Brain (organoid and tissue), 16 donors: ENCODE measurements at places on chromosomes 11 and 22.

DNA sequence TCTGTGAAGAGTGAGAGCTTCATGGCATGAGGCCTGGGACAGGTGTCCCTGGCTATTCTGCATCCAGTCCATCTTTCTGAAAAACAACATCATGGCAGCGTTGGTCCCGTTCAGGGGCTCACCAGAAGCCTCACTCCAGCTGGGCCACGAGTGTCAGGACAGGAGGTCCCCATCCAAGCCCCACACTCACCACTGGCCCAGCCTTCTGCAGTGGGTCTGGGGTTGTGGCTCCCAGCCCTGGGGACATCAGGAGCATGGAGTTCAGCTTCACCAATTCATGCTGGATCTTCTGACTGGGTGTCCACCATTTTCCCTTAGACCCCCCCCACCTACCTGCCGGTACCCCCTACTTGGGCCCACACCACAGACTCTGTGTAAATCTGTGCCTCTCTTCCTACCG lies 400.3 kb downstream of the BRD1 start:
- DNase-seq: no peak

DNA sequence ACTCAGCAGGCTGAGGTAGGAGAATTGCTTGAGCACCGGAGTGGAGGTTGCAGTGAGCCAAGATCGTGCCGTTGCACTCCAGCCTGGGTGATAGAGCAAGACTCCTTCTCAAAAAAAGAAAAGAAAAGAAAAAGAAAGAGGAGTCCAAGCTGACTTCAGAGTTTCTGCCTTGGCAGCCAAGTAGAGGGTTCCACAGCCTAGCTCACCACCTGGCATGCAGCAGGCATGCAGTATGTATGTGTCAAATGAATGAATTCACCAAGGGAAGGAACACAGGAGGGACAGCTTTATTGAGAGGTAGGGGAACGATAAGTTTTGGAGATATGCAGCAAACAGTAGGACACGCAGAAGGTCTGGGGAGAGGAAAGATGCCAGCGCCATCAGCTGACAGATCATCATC lies 230.4 kb downstream of the BUD13 start:
- DNase-seq: peak; percentile 78

DNA sequence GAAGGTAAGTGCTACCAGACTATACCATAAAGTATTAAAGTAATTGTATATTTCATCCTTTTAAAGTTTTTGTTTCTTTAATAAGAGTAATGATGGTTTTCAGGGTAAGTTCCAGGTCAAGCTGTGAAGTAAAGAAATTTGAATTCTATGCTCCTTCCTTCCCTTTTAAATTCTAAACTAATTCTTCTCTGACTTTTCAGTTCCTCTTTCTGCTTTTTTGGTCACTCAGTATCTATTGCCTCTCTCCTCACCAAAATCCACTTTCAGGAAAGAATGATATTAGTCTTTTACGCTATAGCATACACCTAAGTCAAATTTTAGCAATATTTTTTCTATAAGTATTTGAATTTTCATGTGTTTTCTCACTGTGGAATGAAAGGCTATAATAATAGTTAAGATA lies 8.2 kb downstream of the MMP8 start:
- DNase-seq: no peak

DNA sequence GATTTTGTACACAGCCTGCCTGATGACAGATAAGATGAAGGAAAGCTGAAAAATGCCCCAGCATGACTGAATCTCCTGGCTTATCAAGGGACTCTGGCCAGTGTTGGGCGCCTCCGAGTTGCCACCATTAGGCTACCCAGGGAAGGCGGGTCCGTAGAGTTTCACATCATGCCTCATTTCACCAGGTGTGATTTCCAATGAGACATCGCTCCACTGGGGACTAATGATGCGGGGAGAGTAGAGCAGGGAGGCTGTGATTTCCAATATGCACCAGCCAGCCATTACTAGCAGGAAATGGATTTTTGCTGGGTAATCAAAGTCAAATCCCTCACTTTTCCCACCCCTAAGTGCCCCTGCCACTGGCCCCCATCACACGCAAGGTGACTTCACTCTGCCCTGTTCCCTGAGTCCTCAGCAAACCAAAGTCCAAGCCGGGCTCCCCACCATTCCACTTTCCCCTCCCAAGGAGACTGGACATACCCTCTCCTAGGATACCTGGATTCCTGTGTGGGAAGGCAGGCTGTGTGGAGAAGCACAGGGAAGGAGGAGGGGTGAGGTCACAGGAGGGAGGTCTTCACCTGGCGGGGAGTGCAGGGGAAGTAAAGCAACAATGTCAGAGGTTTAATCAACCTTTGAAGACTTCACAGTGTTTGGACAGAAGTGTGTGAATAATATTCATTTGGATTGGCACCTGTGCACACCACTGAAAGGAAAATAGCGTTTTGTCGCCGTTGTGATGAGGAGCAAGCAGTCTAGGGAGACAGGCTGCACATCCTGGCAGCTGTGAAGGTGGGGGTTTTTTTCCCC lies 613.3 kb upstream of the CADM1 start:
- DNase-seq: no peak

DNA sequence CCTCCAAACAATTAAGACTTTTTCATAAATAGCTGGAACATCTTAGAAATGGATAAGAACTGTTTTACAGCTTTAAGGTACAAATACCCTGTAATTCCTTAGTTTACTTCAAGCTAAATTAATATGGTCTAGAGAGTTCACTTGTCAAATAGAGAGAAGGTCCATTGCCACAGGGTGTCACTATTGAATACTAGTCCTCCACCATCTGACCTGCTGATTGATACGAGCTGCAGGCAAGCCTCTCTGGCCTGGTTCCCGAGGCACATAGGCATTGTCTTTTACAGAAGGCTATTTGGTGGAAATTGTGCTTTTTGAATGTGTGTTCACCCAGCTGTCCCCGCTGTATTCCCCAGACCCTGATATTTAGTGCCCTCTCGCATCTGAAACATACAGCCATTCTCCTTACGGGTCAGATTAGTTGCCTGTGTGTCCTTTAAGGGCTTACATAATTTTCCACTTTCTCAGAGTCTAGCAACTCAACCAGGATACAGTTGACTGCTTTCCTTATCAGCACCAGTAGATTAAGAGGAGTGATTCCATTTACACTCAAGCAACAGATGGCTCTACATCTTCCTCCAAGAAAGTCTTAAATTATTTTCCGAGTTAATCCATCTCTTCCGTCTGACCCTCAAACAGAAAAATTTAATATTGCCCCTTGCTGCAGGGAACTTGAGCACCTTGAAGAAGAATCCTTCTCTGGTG lies 788.8 kb upstream of the FAT3 start:
- peak; percentile 9 for DNase-seq

DNA sequence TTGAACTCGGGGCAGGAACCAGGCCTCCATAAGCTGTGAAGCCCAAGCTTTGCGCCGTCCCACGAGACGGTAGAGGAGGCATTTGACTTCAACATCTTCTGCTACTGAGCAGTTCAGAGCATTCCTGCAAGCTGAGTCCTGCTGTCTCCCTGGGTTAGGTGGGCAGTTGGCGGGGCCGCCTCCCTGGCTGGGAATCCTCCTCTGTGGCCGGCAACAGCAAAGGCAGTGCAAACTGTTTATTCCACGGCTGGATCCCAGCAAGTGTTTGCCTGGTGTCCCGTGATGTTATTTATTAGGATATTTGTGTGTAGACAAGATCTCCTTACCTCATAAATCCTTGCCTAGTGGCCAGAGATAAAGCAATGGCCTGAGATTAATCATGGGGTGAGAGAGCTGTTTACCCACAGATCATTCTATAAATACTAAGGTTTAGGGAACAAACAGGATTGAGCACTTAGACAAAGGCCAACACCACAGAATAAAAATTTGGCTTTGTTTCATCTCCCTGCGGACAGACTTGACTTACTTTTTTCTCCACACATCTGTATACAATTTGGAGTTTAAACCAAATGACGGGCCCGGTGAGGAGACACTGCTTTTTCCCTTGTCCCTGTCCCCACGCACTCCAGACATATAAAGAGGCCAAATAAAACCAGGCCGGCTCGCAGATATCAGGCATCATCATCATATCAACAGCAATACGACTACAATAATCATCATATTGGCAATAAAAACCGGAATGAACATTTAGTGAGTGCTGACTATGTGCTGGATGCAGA lies 63.4 kb downstream of the NAT10 start:
- DNase-seq: no peak

DNA sequence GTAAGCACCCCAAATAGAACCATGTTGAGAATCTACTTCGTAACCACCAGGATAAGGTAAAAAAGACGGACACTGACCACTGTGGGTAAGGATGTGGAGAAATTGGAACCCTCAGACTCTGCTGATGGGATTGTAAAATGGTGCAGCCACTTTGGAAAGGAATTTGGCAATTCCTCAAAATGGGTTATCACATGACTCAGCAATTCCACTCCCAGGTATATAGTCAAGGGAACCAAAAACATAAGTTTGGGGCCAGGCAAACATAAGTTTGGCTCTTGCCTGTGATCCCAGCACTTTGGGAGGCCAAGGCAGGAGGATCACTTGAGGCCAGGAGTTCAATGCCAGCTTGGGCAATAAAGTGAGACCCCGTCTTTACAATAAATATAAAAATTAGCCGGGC lies 5.1 kb upstream of the CABP2 start:
- DNase-seq: no peak

GRCh38 chr11:15873501-15873900 lies 482.8 kb downstream of the SOX6 start:
- no peak for DNase-seq

GRCh38 chr11:108788565-108789199 lies 123.8 kb downstream of the DDX10 start:
- DNase-seq: no peak

- no peak for DNase-seq
Observed at GRCh38 chr11:79325851-79326250, 115.0 kb downstream of the TENM4 start.

- no peak for DNase-seq
Observed at GRCh38 chr22:24460418-24461089, 33.2 kb downstream of the ADORA2A start.

GRCh38 chr11:29782447-29782846 lies 234.4 kb downstream of the KCNA4 start:
- no peak for DNase-seq

DNA sequence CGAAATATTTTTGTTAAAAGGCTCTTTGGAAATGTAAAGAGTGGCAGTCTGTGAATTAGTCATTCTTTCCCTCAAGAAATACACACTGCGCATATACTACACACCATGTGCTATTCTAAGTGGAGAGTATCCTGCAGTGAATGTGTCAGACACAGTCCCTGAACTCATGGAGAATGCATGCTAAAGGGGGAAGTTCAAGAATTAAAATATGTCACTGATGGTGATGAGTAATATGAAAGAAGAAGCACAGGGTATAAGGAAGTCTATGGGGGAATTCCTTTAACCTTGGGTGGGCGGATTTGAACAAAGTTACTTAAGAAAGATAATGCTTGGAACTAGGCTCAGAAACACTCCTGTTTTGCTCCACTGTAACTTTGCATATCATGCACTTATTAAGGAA lies 153.0 kb downstream of the LRRC4C start:
- DNase-seq: no peak

DNA sequence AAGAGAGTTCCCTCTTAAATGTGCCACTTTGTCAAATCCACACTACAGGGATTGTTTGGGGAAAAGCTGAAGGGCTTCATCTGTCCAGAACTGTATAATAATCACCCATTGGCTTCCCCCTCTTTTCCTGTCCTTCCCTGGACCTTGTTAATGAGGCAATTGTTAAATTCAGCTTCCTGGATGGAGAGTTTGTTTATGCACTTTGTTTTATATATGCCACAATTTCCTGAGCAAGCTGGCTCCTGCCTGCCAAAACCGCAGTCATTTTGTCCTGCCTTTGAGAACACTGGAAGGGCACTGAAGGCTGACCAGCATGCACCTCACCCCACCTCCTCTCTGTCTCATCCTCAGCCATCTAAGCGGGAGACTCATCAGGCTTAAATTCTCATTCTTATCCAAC lies 86.2 kb downstream of the MSANTD4 start:
- DNase-seq: no peak

DNA sequence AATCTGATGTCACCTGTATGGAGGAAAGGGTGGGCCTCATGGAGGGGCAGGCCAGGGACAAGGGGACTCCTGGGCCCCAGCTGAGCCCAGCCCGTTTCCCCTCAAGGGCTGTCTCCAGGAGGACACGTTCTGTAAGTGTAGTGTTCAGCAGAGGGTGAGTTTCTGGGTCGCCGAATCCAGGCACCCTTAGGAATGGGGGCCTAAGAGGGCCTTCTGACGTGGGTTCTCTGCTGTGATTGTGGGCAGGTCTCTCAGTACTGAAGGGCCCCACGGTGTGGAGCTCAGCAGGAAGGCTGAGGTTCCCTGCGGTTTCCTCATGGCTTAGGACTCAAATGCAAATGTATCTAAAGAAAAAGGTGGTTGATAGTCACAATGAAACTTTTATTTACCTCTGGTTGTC lies 6.5 kb downstream of the PTDSS2 start:
- DNase-seq: no peak

- DNase-seq: no peak
Observed at GRCh38 chr11:17019232-17019631, 5.0 kb upstream of the PLEKHA7 start.

- DNase-seq: no peak
Observed at GRCh38 chr11:2794046-2794967, 91.3 kb downstream of the CDKN1C start.

GRCh38 chr11:78313898-78314297 lies 103.7 kb downstream of the GAB2 start:
- no peak for DNase-seq

- DNase-seq: no peak
Observed at GRCh38 chr11:6941970-6942369, 15.7 kb downstream of the ZNF215 start.

DNA sequence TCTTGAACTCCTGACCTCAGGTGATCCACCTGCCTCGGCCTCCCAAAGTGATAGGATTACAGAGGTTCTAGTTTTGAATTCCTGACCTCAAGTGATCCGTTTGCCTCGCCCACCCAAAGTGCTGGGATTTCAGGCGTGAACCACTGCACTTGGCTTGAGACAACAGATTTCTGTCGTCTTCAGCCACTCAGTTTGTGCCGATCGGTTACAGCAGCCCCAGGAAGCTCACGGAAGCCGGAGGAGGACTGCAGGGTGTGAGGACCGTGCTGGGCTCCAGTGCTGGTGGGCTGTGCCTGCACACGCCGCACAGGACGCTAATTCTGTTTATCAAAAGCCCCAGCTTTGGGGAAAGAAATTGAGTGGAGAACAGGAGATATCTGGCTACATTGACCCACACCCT lies 82.0 kb downstream of the CELSR1 start:
- no peak for DNase-seq

DNA sequence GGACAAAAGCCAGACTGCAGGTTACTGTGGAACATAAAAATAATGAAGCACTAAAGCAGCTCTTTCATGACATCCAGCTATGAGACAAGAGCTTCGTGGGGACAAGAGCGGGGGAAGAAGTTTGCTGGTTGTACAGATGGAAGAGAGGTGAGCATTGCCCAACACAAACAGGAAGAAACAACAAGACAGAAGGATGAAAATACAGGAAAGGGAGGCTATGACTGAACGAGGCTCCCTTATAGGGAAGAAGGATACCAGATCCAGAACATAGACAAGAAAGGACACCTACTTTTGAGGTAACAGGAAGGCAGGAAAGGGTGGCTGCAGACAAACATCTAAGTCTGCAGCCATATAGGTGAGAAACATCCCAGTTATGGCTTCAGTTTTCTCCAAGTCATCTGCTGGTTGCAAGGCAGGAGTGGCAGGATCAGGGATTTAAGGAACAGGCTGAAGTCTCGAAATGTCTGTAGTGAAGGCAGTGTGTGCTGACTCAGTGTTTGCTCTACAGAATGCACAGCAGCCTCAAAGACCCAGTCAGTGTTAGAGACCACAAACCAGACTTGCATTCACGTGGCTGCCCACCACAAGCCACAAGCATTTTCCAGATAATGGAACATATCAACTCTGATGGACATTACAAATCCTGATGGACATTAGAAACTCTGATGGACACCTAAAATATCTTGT lies 1.9 kb downstream of the CLTCL1 start:
- DNase-seq: no peak
